Activated CD8-positive, alpha-beta T cell treated with anti-CD3 and anti-CD28 coated beads for 36 hours (primary cell): ENCODE measurements at places on chromosomes 5 and 9.

- no peaks in the 10 kb centered on the region for H3K36me3 ChIP-seq
- no peak overlapping the region for H3K4me3 ChIP-seq
- peaks cover 21% of the 10 kb centered on the region for H3K4me1 ChIP-seq
- H3K27me3 ChIP-seq: no peaks in the 10 kb centered on the region
Observed at GRCh38 chr9:114771889-114772288, 34.0 kb downstream of the TNFSF15 start.

DNA sequence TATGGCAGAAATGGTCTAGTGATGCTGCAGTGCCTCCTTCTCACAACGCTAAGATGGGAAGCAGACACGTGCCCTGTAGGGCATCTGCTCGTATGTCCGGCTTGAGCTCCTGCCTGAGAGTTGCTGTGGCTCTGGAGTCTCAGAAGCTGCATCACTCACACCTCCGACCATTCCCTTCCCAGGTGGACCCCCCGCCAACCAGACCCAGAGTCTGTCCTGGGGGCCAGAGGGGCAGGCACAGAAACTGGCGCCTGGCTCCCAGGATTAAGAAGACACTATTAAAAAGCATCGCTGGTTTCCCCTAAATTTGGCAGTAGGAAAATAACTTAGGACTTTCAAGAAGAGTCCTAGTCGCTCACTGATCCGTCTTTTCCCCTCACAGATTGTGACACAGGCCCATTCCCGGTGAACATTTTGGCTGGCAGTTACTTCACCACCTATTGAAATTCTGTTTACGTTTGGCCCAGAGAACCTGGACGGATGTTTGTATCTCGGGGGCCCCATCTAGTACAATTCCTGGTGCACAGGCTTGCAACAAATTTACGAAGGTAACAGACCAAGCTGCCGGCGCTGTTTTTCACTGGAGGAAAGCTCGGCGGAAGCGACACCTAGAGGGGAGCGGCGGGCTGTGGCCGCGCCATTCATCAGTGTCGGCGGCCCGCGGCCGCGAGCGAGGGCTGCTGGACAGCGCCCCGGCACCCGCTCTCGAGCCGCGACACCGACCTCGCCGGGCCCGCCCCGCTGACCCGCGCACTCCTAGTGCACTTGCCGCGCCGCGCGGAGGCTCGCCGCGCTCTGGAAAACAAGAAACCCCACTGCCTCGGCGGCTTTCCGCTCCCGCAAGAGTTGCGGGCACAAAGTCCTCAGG, 1.6 kb downstream of the FSTL4 start:
- H3K36me3 ChIP-seq: no peaks in the 10 kb centered on the region
- peaks cover 50% of the 10 kb centered on the region for H3K27me3 ChIP-seq
- no peak overlapping the region for H3K27ac ChIP-seq
- peak; percentile 65 for DNase-seq

DNA sequence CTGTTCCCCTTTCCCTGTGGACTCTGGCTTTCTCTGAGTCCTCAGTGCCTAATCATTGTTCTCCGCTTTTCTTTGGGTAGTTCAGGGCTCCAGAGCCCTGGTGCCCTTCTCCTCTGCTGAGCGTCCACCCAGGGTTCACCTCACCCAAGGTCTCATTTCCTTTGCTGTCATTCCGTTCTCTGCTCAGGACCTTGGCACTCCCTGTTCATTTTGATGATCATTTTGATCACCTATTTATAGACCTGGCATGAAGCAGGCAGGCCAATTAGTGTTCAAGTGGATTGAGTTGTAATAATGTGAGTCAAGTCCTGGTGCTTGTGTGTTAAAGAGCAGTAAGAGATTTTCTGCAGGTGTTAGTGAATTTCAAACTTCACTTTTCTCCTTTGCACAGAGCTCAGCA, 3.6 kb downstream of the TRIO start:
- no peak for DNase-seq
- H3K27me3 ChIP-seq: peaks cover 51% of the 10 kb centered on the region
- no peaks in the 10 kb centered on the region for H3K36me3 ChIP-seq
- no peak overlapping the region for H3K27ac ChIP-seq

DNA sequence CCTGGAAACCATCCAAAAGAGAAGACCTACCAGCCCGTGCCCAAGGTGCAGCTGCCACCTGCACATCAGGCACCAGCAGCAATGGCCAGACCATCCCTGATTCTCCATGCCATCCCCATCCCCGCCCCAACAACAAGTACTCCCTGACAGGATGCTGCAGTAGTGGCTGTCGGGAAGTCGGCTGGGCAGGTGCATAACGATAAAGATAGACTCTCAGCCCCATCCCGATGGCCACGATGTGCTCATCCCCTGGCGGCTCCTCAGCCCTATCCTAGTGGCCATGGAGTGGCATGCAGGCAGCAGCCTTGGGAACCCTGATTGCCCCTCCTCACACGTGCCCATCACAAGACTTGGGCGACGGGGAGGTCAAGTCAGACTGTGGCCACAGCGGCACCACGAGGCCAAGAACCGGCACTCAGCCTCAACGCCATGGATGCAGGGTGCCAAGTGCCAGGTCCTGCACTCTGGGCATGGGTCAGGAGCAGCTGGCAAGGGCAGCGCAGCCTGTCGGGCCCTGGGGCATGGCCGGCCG, 368.8 kb upstream of the SPATA31A5 start:
- peaks cover 2% of the 10 kb centered on the region for H3K36me3 ChIP-seq
- H3K4me3 ChIP-seq: no peak overlapping the region
- no peaks in the 10 kb centered on the region for H3K4me1 ChIP-seq
- DNase-seq: no peak
